ENCODE measurements at places on chromosomes 11 and 22. TPM values are rescaled to one million over a fixed set of nuclear protein-coding genes. Genes with fewer than 3 reads are reported as not detected.

Gene FADS2
- total RNA-seq, result 16.2 TPM

GRCh38 chr11:69540118-69541000 lies 58.9 kb downstream of the LINC01488 start:
- no peak for DNase-seq

Gene SCUBE2
- total RNA-seq, result 28.1 TPM

Gene NPTXR
- total RNA-seq, result 3.0 TPM

DNA sequence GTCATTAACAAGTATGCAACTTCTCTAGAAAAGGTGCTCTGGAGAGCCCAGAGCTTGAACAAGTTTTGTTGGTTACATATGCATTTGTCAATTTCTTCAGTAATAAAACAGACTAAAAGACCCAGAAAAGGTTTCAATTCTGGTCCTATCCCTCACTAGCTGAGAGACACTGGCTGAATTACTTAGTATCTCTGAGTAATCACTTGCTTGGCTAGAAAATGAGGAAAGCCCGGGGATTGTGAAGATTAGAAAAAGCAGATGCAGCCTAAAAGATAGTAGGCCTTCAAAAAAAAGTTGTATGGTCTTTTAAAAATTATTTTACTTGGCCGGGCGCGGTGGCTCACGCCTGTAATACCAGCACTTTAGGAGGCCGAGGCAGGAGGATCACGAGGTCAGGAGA lies 41.2 kb downstream of the MAPK1 start:
- DNase-seq, result no peak

- no peak for DNase-seq
Measured at GRCh38 chr22:29487426-29487986, 7.5 kb downstream of the NEFH start.

- DNase-seq, result no peak
Measured at GRCh38 chr22:44760476-44760875, 8.1 kb downstream of the ARHGAP8 start.

DNA sequence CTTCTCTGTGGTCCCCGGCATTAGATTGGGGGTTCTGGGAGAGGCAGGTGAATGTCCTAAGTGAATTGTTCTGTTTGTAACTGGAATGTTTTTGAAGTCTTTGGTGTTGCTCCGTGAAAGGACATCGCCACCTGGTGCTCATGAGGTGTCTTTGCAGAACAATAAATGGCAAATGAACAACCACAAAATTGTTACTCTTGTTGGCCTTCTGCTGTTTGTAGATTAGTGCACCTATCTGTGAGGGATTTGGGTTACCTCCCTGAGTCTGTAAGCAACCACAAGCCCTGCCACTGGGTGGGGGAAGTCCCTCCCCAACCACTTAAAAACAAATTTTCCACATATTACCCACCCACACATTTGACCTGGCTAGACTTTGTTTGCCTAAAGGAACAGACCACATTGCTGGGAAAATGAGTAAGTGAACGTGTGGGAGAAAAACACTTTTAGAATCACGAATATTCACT lies 4.7 kb downstream of the MPEG1 start:
- no peak for DNase-seq

GRCh38 chr11:85867751-85868150 lies 12.6 kb downstream of the CCDC83 start:
- no peak for DNase-seq

GRCh38 chr22:29765905-29766631 lies 739 bp downstream of the ZMAT5 start:
- DNase-seq, result no peak

Gene OR6T1
- not detected for total RNA-seq

- no peak for DNase-seq
Measured at GRCh38 chr11:128714881-128715280, 21.0 kb downstream of the FLI1 start.

GRCh38 chr11:299081-299891 lies at the start of gene IFITM5:
Gene IFITM5, minus strand, starts transcription at chr11:299526. Its CDS starts 36 bp downstream, at chr11:299490.
- DNase-seq, result no peak

DNA sequence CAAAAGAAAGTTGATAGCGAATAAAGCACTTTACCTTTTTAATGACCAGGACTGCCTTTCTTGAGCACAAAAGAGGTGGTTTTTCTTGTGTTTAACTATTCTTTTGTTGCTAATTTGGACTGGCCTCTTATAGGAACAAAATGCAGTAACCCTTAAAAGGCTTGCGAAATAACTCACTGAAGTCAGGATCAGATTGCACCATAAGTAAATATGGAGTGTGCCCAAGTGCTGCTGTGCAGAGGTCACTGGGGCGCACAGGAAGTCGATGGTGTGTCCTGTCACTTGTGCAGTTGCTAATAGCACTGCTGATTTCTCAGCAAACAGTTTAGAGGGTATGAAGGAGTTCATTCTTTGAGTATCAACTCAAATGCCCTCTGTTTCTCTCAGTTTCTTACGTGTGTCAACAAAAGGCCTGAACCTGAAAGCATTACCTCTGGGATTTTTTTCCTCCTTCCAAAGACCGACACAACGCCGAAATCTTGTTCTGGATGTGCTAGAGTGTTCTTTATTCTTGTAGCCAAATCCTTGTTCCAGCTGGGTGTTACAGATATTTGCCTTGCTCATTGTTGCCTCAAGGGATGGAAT lies 71.3 kb downstream of the ATXN10 start:
- DNase-seq, result no peak

GRCh38 chr11:78649361-78650215 lies 74.9 kb upstream of the NARS2 start:
- DNase-seq, result no peak

DNA sequence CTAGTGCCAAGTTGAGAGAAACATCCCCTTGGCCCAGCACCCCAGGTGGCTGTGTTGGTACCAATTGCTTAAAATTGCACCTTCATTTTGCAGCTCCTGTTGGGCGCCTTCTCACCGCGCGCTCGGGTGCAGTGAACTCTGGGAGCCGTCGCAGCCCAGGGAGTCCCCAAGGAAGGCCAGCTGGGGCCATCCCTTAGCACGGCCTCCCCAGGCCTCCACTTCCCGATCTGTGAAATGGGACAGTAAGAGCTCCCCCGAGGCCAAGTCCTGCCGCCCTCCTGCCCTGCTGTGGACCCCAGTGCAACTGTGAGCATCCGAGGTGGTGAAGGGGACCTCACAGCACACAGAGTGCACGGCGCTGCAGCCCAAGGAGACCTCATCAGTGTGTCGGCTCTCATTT lies 1234.1 kb downstream of the BRD1 start:
- DNase-seq, result no peak

DNA sequence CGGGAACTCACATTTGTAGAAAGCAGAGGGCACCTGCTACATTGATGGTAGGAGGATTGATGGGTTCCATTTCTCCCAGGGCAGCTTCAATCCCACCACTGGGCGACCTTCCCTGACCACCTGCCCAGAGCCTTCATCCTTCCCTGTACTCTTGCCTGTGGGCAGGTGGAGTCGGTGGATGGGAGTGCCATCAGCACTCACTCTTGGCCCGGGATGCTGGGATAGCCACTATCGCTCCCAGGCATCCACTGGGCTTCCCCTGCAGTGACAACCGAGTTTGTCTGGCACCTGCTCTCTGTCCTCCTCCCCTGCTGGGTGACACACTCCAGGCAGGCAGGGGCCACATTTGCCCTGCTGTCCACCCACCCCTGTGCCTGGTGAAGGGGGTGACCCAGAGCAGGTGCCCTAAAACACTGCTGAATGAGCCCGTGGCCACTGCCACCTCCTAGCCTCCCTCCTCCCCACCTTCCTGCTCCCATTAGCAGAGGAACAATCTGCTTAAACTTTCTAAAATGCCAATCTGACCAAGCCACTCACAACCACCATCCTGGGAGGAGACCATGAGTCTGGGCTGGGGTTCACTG lies 604.7 kb downstream of the TBC1D22A start:
- no peak for DNase-seq

DNA sequence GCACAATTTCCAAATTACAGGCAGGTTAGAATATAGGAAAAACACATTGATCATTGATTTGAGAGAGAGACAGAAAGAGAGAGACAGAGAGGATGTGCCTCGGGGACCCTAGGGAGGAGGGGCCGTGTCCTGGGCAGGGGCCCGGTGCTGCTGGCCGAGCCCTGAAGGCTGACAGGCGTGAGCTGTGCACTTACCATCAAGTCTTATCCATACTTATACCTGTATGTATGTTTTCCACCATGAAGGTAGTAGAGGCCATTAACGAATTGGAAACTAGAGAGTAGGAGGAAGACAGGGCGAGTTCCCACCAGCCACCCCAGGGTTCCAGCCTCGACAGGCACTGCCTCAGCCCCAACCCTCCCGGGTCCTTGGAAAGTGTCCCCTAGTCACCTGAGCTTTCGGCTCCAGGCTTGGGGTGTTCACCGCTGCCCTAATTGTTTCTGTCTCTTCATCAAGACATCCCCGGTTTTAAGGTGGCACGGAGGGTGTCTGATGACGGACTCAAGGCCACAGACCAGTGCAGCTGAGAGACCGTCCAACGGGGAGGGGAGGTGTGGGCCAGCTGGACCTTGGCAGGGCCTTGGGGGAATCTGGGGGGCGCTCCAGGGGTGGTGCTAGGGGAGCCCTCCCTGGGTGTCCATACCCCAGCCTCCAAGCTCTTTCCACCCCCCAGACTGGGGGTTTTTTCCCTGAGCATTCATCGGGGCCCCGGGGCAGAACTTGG lies 431.3 kb downstream of the TBC1D22A start:
- DNase-seq, result peak; percentile 15

Gene DEFB131B
- total RNA-seq, result not detected

DNA sequence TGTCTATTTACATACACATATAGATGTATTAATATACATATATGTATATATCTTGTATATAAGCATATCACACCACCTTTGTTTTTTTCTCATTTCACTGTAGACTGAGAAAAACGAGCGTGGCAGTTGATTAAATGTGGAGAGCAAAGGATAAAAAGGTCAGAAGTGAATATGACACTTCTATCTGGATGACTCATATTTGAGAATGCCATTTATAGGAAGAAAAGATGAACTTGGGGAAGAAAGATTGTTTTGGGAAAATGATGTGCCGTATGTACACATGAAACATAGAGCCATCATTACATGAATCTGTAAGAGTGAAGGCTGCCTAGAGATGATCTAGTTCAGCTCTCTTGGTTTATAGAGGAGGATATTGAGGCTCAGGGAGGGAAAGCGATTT lies 28.7 kb downstream of the AMOTL1 start:
- no peak for DNase-seq
